ENCODE measurements at places on chromosomes 12 and 14.

- no peak for DNase-seq
Measured at GRCh38 chr14:88554457-88555286, at the start of gene PTPN21. PTPN21 (minus strand) TSS chr14:88555007; CDS start chr14:88550417, 4,590 bp downstream.

- no peak for DNase-seq
Measured at GRCh38 chr12:120473807-120474615, 4.5 kb upstream of the SRSF9 start.

GRCh38 chr12:24425601-24425970, 476.1 kb upstream of the SOX5 start:
- no peak for DNase-seq

DNA sequence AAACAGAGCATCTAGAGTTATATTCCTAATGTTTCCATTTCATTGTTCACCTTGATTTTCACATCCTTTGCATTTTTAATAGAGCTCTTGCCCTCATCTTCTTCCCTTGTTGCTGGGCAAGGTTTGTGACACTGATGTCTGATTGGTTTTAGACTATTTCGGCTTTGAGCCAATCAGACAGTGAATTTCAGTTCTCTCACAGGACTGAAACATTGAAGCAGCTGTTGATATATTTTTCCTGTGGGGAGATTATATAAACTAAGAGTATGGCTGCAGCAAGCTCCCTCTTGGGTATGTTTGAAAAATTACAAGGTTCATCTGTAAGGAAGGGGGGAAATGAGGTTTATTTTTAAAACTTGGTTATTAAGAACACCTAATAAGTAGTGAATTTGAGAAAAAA, 51.2 kb downstream of the ATF7IP start:
- DNase-seq: peak; percentile 85

GRCh38 chr12:52650520-52651081, 1.4 kb downstream of the KRT2 start:
- no peak for DNase-seq

Data from CD4-positive, alpha-beta T cell treated with Interleukin-4 for 4 hours (primary cell).